ENCODE measurements at places on chromosomes 6 and 20.

DNA sequence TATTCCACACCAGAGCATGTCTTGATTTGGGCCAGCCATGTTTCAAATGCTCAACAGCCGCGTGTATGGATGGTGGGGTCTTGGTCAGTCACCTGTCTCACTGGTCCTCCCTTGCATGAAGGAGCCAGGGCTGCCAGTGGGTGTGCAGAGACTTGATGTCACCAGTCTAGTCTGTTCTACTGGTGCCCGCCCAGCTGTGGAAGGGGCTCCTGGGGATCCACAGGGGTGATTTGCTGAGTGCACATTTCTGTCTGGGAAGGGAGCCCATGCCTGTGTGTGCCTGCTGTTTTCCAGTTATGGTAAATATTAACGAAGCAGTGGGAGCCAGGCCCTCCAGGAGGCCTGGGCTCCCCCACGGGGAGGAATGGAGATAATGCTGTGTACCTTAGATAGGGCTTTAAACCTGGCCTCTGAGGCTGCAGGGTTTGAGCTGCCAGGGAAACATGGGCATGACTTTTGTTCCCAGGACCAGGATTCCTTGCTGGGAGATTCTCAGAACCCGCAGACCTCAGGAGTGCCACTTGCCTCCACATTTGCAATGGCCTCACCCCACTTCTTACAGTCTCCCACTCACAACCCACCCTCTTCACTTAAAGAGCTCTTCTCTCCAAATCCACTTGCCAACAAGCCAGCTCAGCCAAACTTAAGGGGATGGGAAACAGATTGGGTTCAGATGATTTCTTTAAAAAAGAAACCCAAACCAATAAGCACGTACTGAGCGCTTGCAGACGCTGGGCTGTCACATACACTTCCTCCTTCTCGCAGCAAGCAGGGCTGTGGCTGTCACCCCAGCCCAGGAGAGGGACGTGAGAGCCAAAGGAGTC, 54.1 kb downstream of the VEGFA start:
- peak; percentile 87 for DNase-seq

DNA sequence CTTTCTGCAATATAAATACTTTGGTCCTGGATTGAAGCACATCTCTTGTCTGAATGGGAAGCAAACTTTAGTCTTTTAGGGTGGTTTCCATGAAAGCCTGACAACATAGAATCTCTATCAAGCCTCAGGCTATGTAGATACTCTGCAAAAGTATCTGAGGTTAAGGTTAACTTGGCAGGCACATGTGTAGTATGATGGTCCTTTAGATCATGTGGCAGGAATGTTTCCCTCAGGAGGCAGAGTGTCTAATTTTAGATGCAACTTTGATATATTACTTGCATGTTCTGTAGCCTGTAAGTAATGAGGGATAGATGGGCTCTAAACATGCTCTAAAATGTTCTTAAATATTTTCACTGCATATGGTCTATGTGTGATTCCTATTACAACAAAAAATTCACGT, 8.2 kb downstream of the MYB start:
- no peak for DNase-seq

GRCh38 chr6:166852451-166852975, 103.8 kb downstream of the RNASET2 start:
- no peak for DNase-seq

- DNase-seq: no peak
Observed at GRCh38 chr6:38942965-38943364, 105.6 kb upstream of the GLP1R start.

DNA sequence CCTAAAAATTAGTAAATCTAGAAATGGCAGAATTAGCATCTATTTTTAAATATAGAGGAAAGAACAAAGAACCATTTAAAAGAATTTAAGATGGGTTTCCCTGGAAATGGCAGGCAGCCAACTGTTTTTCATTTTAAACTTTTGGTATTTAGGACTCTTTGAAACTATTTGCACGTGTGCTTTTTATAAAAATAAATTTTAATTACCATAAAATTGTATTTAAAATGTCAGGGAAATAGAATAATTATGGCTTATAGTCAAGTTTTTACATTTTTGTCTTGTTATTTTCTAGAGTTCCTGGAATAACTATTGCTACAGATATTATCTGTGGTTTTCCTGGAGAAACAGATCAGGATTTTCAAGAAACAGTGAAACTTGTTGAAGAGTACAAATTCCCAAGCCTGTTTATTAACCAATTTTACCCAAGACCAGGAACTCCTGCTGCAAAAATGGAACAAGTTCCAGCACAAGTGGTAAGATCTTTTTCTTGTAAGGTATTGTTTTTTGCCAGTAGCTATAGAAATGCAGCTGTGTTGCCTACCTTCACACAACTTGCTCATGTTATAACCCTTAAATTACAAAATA, 528.7 kb upstream of the SOX4 start:
- no peak for DNase-seq

GRCh38 chr6:45949256-45949655, 66.4 kb downstream of the CLIC5 start:
- DNase-seq: no peak

- DNase-seq: no peak
Observed at GRCh38 chr6:163459536-163459935, 45.0 kb downstream of the QKI start.

DNA sequence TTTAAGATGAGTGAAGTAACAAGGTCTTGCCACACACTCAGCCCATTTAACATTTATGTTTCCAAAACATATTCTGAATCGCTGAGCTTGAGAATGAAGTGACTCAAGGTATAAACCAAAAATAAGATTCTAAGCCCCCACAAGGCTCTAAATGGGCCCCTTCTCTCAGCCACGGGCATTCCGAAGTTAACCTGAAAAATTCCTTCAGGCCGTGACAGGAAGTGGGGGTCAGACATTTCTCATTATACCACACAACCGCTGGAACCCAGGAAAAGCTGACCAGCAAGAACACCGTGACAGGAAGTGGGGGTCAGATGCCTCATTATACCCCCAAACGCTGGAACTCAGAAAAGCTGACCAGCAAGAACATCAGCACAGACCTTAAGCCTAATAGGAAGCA, 247.9 kb downstream of the ERMARD start:
- DNase-seq: no peak

- no peak for DNase-seq
Observed at GRCh38 chr6:117345292-117345610, 79.9 kb downstream of the VGLL2 start.

DNA sequence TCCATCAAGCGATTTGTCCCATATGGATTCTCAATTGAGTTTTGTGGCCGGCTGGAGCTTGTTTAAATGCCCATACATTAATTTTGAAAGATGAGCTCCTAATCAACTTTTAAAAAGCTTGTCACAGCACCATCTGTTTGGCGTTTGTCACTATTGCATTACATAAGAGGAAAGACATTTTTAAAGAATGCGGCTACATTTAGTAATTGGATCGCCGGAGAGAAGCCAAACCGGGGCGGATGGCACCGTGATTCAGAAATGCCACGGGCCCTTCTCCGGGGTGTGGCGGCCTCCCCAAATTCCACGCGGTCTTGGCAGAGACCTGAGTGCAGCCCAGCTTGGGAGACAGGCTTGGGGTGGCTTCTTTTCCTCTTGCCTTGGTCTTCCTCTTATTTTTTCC, 67.7 kb upstream of the ZNFX1 start:
- no peak for DNase-seq

DNA sequence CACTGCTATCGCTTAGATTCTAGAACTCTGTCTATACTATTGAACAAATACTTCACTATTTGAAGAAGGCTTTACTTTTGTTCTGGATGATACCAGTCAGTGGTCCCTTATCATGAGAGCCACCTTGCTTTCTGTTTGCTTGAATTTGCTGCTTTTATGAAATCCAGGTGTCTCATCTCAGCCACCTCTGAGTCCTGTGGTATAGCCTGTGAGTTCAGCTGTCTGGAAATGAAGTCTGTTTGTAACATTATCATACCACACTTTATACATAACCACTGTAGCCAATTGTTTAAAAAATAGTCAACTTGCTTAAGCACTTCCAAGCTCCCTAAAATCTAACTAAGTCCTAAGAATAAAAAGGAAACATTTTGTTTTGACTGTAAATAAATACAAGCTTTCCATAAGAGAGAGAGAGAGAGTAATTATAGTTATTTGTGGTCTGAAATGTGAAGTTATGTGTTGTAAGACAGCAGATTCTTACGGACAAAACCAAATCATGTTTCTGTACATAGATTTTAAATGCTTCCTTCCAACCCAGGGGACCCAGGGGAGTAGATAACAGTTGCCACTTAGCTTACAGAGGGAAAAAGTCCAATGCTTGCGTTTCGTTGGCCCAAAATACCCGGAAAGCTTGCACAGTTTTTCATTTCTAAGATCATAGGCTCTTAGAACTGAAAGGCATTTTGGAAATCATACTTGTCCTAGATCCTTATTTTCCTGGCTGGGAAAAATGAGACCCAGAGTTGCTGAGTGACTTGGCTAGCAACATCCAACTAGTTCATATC, 1107.8 kb upstream of the FLRT3 start:
- peak; percentile 8 for DNase-seq

GRCh38 chr6:111550195-111550594, 55.5 kb downstream of the TRAF3IP2 start:
- DNase-seq: no peak

- DNase-seq: no peak
Observed at GRCh38 chr20:46463852-46464251, 49.5 kb downstream of the ZNF334 start.

GRCh38 chr6:146997062-146997461, 207.2 kb upstream of the STXBP5 start:
- no peak for DNase-seq
